Mesendoderm (in vitro differentiated cells): ENCODE measurements at places on chromosomes 2 and 18.

GRCh38 chr2:188381614-188382013 is 89.9 kb downstream of the GULP1 start:
- DNase-seq, result no peak

DNA sequence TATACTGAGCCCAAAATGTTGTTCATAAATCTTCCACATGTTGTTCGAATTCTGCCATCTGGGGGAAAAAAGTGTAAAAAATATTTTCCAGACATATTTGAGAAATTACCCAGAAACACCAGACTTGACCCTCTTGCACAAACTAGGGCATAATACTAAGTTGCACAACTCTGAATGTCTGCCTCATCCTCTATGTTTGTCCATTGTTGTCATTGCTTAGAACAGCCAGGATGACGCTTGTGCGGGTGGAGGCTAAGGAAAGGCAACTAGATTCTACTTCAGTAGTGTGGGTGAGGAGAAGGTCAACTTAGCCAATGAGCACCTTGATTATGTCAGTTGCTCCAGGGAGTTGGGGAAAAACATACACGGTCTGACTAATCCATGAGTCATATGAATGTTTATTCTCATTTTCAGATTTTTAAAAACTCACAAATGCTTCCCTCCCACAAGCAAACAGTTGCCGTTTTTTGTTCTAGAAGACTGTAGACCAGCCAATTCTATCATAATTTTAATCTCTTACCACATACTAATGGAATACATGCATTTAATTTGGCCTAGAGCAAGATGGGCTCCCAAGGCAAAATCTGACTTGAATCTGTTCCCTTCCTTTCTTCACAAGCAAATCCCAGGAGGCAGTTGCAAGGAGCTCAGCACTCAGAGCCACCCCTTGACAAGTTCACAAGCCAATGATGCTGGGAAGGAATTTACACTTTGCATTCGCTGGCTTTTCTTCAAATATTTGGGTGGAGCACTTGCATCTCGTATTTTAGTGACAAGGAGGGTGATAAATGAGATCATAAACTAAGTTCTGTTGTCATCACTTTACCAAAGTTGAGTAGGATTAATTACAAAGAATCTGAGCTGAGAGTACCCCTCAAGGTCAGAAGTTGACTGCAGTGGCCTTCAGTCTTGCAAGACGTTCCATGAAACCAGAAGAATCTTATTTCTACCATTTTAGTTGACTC is 163.2 kb upstream of the TWIST2 start:
- no peak for DNase-seq

GRCh38 chr2:137155356-137156104 is 390.2 kb downstream of the THSD7B start:
- no peak for DNase-seq

DNA sequence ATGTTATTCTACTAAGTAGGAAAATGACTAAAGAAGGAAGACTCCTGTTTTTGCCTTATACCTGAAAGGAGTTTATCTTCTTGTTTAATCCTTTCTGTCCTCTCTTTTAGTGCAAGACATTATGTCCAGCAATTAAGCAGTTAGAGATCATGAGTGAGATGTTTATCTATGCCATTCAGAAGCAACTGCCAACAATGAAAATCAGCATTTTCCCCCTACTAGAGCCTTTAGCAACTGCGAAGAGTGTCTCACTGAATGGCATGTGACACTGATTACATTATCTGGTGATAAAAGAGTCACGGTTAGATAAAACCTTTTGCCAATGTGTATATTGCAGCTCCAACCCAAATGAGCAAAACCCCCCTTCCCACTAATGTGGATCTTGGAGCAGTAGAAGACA is 357.7 kb upstream of the SYT4 start:
- peak; percentile 92 for DNase-seq

GRCh38 chr2:18845854-18846445 is 256.6 kb upstream of the NT5C1B start:
- no peak for DNase-seq

- no peak for DNase-seq
Measured at GRCh38 chr2:119104414-119104813, 54.1 kb downstream of the C1QL2 start.

DNA sequence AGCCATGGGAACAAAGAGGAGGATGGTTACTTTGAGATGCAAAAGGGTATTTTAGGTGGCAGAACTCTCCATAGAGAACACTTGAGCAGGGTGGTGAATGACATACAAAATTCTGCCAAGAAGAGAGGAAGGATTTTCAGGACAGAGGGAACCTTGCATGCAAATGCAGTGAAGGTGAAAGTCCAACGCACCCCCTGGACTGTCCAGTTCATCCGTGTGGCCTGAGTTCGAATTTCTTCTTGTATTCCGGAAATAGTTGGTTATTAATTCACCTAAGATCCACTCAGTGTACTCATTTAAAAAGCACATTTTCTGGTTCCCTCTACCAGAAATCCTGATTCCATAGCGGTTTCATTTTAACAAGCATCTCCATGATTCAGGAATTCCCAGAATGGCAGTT is 5.5 kb downstream of the AOX1 start:
- no peak for DNase-seq
